ENCODE measurements at places on chromosomes 5 and 9.

- DNase-seq: no peak
Observed at GRCh38 chr9:16726718-16727451, 143.6 kb downstream of the BNC2 start.

- no peak for DNase-seq
Observed at GRCh38 chr5:110512266-110512665, 214.2 kb downstream of the TMEM232 start.

DNA sequence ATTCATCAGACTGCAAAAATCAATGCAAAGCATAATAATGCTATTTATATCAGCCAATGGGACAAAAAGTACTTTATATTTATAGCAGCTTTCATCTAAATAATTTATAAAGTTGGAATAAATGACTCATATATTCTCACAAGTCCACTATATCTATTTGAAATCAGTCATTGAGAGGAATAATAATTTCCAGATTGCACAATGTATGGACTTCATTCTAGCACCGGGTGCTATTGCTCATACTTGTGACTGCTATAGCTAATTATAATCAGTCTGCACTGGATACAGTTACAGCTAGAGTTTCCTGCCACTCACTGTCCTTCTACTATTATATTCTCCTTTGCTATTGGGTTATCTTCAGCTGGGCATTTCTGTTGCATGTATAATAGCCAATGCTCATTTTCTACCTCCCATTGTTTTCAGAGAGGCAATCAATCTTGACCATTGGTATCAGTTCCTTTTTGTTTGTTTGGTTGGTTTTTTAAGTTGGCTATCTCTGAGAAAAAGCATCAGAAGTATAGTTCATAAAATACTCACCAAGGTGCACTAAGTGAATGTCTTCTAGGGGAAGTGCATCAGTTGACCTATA lies 1.9 kb downstream of the CDH18 start:
- no peak for DNase-seq

DNA sequence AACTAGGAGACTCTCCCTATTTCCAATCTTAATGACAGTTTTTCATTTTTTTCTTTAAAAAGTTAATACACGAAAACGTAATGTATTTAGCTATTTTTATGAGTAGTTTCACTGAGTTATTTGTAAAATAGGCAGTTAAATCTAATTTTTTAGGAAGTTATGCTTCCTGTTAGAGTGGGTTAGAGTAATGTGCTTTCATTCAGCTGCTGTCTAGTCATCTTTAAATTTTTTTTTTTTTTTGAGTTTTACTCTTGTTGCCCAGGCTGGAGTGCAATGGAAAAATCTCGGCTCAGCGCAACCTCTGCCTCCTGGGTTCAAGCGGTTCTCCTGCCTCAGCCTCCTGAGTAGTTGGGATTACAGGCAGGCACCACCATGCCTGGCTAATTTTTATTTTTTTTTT lies 34.0 kb downstream of the CDC42SE2 start:
- DNase-seq: no peak

DNA sequence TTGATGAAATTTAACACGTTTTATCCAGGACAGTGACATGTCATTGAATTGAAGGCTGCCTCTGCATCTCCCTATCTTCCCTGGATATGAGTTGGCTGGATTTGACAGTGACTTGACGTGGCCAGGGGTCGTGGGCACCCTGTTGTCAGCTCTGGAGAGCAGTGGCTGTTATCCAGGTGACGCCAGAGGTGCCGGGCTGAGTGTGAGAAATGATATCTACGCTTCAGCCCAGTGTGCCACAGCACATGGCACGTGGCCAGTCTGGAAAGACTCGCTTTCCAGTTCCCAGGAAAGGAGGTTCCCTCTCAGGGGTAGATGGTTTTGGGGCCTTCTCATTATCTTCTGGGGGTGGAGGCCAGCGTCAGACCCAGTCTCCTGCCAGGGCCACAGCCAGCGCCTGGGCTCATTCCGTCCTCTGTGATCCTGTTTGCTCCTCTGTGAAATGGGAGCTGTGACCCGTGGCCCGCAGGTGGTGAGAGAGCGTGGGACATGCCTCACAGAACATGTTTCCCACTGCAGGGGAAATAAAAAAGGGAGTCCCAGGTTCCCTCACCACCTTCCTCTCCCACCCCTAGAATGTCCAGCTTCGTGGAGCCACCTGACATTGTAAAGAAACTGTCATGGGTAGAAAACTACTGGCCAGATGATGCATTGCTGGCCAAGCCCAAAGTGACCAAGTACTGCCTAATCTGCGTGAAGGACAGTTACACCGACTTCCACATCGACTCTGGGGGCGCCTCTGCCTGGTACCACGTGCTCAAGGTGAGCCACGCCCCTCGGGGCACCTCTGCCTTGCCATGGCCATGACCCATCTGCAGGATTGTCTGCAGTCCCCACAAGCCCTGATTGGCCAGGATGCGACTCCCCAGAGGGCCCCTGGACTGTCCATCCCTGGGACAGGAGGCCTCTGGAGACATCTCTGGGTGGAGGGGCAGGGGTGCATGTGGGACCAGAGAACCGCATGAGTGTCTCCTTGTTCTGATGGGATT lies 76.5 kb downstream of the PHF2 start:
- DNase-seq: no peak

- DNase-seq: no peak
Observed at GRCh38 chr9:93255994-93256877, 72.3 kb downstream of the WNK2 start.

- no peak for DNase-seq
Observed at GRCh38 chr9:98108531-98109031, 10.4 kb downstream of the TRIM14 start.

- no peak for DNase-seq
Observed at GRCh38 chr5:39274398-39275085, 55.2 kb upstream of the FYB1 start.

- no peak for DNase-seq
Observed at GRCh38 chr5:43156388-43156787, 35.6 kb upstream of the NIM1K start.

DNA sequence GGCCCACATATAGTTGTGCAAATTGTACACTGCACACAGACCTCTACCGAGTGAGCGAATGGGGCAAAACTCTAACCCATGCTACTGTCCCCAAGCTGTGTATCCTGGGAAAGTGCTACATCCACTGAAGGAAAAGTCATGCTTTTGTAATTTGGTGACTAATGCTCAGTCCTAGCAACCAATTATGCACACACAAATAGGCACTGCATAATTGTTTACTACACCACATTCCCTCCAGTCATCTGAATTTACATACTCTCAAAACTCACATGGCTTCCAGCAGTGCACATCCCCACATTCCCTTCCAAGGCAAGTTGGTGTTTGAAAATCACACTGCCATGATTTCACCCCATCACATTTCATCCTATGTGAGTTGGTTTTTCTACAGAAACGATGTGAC lies 125.9 kb upstream of the OSMR start:
- no peak for DNase-seq

GRCh38 chr5:1659100-1659981 lies 135.6 kb upstream of the LPCAT1 start:
- no peak for DNase-seq

DNA sequence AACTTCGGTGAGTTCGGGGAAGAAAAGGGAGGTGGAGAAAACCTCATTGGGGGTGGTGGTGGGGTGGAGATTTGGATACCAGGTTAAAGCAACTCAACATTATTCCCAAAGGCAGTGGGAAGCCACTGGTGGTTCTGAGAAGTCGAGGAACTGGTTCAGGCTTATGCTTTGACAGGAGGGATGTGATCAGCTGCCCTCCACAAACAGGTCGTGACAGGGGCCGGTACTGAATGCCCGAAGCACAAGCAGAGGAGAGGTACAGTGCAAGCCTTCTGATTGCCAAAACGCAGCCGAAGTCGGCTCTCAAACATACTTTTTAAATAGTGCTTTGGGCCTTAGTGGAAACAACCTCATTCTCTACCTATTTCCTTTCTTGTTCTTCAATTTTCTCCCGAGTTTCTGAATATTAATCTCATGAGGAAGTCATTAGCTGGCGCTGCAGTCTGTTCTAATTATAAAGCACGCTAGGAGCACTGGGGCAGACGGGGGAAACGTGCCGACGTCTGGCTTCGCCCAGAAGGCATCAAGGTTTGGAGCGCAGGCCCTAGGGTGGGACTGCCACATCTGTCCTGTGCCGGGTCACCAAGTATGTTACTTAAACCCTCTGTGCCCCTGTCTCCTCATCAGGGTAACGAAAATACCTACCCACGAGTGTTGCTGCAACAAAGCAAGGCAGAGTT lies 27.3 kb downstream of the SHB start:
- DNase-seq: no peak

GRCh38 chr9:26863074-26863473 lies 29.5 kb downstream of the CAAP1 start:
- DNase-seq: no peak

DNA sequence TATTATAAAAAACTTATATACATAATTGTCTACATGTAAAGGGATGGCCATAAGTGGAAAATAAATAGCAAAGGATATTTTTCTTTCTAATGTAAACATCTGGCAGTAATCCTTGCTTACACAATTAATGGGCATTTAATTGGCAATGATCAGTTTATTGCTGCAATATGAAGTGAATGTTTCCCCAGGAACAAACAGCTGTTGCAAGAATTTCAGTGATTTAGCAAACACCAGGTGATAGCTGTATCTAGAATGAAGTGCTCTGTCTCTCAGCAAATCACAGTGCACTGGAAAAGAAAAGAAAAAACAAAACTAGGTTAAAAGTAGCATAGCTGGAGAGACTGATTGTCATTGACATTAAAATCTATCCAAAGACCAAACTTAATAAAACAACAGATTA lies 594.5 kb upstream of the ARRDC3 start:
- no peak for DNase-seq

DNA sequence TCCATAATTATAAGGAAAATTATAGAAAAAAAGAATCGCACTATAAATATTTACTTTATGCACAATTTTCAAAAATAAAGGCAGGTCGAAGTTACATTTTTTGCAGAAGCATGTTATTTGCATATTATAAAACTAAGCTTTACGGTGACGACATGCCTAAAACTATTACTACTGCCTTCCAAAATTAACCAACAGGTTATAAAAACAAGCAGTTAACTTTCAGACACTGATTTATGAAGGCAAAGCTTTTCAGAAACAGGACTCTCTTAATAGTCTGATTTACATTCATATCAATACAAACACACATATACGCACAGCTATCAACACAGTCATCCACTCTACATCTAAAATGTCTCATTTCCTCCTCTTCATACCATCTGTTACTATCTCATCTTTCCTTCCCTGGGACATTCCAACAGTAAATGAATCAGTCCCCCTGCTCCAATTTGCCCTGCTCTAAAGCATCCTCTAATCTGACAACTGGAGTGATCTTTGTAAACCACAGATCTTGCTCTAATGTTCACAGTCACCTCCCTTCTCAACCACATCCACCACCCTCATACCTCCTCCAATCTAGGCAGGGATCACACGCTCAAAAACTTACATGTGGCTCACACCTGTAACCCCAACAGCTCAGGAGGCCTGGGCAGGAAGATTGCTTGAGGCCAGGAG lies 21.6 kb downstream of the FBXW11 start:
- DNase-seq: no peak

DNA sequence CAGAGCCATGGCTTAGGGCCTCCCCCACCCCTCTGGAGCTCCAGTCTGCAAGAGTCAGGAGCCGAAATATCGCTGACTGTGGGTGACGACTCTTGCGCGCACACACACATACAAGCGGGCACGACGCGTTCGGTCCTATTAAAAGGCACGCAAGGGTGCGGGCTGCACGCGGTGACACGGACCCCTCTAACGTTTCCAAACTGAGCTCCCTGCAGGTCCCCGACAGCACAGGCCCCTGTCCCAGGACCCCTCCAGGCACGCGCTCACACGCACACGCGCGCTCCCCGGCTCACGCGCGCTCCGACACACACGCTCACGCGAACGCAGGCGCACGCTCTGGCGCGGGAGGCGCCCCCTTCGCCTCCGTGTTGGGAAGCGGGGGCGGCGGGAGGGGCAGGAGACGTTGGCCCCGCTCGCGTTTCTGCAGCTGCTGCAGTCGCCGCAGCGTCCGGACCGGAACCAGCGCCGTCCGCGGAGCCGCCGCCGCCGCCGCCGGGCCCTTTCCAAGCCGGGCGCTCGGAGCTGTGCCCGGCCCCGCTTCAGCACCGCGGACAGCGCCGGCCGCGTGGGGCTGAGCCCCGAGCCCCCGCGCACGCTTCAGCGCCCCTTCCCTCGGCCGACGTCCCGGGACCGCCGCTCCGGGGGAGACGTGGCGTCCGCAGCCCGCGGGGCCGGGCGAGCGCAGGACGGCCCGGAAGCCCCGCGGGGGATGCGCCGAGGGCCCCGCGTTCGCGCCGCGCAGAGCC lies at the start of gene GRIN1:
Gene GRIN1 (plus strand): TSS at position 433 of the 746 bp plus-strand sequence. CDS start 333 bp downstream, outside the sequence.
- DNase-seq: no peak

- no peak for DNase-seq
Observed at GRCh38 chr5:72597456-72597948, 90.3 kb upstream of the ZNF366 start.

- no peak for DNase-seq
Observed at GRCh38 chr5:137026296-137026695, 472.8 kb downstream of the SPOCK1 start.

DNA sequence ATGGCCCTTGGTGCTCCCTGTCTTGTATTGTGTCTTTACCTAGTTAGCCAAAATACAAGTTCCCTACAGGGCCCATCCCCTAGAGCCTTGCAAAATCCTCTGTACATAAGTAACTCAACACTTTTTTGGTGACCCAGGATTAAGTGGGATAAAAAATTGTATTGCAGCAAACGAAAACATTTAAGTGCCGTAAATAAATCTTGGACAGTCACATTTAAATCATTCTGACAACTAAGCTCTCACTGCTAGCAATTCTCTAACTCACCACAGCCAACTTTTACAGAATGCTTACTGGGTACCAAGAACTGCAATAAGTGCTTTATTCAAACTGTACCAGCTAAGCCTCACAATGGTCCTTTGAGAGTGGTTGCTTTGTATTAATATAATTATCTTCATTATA lies 56.6 kb downstream of the GNAQ start:
- no peak for DNase-seq

DNA sequence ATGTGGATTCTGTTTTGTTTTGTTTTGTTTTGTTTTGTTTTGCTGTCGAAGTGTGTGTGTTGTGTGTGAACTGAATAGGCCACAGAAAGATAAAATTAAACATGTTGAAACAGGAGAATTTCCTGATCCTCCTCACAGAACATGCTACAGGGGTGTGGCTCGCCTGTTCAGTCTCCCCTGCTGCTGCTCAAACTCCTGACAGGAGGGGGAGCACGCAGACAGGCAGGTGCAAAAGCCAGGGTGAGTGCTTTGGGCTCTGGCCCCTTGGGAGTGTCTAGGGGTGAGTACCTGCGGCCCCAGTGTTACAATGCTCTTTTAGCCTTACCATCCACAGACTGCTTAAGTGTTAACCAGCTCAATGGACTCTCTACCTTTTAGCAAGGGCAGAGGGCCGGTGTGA lies 473.5 kb downstream of the MAT2B start:
- no peak for DNase-seq

GRCh38 chr9:8863886-8864544 lies 1064.4 kb upstream of the DMAC1 start:
- DNase-seq: no peak

GRCh38 chr5:171805746-171806145 lies 20.1 kb downstream of the SMIM23 start:
- no peak for DNase-seq

- no peak for DNase-seq
Observed at GRCh38 chr5:160466889-160467554, 45.4 kb downstream of the PTTG1 start.

GRCh38 chr5:115583474-115583873 lies 18.8 kb downstream of the TICAM2 start:
- DNase-seq: no peak

- no peak for DNase-seq
Observed at GRCh38 chr9:6600006-6600405, 45.5 kb downstream of the GLDC start.

GRCh38 chr5:87826507-87826906 lies 413.8 kb upstream of the CCNH start:
- no peak for DNase-seq

Data from HuH-7.5 (cell line).